Spinal cord (tissue), 10 donors: ENCODE measurements at places on chromosomes 3 and 15.

DNA sequence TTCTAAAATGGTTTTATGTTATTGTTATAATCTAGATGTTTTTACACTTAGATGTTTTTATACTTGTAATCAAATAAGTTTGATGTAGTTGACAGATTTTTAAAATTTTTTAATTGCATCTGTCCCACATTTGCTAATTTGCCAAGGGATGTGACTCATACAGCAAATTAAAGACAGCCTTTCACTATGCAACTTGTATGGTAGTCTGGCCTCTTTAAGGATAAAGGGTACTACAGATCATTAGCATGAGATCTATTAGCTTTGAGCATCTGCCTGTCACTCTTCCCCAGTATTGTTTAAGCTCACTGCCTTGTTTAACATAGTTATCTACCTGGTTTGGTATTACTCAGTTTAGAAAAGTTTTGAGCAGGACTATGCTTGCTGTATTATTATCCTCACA is 83.0 kb downstream of the NPTN start:
- no peak for DNase-seq

GRCh38 chr3:88703501-88704059 is 403.8 kb upstream of the EPHA3 start:
- no peak for DNase-seq

- DNase-seq: no peak
Measured at GRCh38 chr3:14473411-14473891, 66.7 kb downstream of the GRIP2 start.

DNA sequence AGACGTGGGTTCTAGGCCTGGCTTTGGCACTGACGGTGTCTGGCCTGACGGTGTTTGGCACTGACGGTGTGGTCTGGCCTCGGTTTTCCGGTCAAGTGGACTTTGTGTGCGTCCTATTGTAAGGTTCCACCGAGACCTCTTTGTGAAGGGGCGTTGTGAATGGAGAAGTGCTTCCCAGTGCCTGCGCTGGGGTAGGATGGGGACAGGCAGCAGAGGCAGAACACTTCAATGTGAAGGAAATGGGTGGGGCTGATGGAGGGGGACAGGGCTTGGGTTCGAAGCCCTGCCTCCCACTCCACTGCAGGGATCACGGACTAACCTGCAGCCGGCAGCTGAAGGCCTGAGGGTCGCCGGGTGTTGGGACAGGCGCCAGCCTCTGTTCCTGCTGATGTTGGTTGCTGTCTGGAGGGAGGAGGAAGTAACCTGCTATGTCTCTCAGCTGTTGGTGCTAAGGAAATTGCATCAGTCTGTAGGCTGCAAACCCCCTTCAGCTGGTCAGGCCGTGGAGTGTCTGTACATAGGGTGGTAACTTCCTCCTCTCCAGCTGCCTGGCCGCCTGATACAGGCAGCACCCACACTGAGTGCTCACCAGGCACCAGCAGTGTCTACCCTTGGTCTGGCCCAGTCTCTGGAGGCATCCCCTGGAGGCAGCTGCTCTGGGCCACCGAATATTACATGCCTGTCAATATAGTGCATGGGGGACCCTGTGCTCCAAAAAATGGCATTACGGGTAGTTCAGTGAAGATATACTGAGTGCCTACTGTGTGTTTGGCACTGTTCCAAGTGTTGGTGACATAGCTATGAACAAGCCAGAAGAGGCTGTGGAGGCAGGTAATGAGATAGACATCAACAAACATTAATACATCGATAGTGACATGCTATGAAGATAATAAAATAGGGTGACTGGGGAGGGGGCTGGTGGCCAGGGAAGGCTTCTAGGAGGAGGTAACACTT is 1.1 kb downstream of the TM6SF1 start:
- no peak for DNase-seq

DNA sequence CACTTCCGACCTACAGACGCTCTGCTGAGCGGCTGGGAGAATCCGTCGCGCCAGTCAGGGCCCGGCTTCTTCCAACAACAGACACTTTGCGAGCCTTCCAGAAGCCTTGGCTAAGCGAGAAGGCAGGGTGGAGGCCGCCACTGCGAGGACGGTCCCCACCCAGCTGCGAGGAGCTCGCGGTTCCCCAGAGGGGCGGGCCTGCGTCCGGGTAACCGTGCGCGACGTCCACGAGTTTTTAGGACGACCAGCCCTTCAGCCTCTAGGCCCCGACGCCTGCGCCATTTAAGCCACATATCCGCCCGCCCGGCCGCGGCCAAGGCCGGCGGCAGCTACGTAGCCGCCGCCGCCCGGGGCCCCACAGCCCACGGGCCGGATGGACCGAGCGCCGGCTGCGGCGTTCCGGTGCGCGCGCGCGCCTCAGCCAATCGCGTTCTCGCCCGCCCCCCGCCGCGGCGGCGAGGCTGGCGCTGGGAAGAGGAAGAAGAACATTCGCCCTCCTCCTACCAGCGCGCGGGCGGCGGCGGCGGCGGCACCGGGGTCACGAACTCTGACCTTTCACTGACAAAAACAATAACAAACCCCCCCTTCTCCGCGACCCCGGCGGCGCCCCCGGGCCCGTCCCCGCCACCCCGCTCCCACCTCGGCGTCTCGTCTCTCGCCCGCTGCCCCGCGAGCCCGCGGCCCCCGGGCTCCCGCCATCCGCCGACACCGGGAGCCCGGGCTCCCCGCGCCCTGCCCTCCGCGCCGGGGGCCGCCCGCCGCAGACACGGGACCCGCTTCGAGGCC is at the start of gene NR2C2:
NR2C2 (plus strand) TSS at position 484 of the 786 bp plus-strand sequence. CDS start 56,332 bp downstream, outside the sequence.
- DNase-seq: peak; percentile 77

- no peak for DNase-seq
Measured at GRCh38 chr3:134922866-134923265, 127.8 kb downstream of the EPHB1 start.

GRCh38 chr3:117149584-117149983 is 440.0 kb downstream of the TUSC7 start:
- DNase-seq: no peak

- DNase-seq: no peak
Measured at GRCh38 chr3:101379658-101380376, 59.4 kb upstream of the IMPG2 start.

GRCh38 chr15:36218322-36218721 is 361.1 kb upstream of the CDIN1 start:
- DNase-seq: no peak
